ENCODE measurements at places on chromosomes 12 and 14.

DNA sequence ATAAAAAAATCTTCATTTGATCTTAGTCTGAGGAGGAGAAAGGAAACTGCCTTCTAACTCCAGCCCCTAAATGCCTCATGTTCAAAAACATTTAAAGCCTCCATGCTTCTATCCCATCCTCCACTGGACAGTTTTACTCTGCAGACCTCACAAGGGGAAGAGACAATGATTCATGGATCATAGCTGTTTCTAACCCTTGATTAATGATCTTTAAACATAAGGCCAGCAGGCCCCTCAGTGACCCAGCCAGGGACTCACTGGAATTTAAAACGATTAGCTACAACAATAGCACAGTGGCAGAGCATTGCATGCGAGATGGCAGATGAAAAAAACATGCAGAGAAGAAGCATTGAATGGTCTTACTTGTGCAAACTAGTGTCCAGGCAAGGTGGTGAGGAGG is 6.0 kb downstream of the DCTN2 start:
- no peak for DNase-seq

- DNase-seq = no peak
These were observed 2.0 kb upstream of the SOS2 start for GRCh38 chr14:50233166-50233950.

GRCh38 chr12:60052483-60052882 is 456.7 kb downstream of the SLC16A7 start:
- no peak for DNase-seq

DNA sequence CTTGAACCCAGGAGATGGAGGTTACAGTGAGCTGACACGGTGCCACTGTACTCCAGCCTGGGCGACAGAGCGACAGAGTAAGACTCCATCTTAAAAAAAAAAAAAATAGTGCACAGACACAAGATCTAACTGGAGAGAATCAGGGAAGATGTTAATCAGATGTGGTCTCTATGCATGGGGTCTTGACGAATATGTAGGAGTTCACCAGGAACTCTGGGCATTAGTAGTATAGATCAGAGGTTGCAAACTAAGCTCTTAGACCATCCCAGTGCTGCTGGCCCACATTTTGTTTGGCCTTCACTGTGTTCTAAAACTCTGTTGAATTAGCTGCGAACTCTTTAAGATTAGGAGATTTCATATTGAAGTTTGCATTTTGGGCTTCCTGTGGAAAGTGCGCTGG is 31.6 kb downstream of the SNRNP35 start:
- DNase-seq = no peak

GRCh38 chr12:126726481-126727217 is 1540.3 kb upstream of the TMEM132C start:
- no peak for DNase-seq

GRCh38 chr14:35878272-35879150 is 52.4 kb downstream of the BRMS1L start:
- DNase-seq = no peak

- DNase-seq = no peak
These were observed 9.4 kb downstream of the ZBTB39 start for GRCh38 chr12:56996793-56997545.

GRCh38 chr12:124964836-124965462 is 24.0 kb downstream of the DHX37 start:
- no peak for DNase-seq

GRCh38 chr12:43969882-43970281 is 134.0 kb downstream of the TMEM117 start:
- DNase-seq = no peak

DNA sequence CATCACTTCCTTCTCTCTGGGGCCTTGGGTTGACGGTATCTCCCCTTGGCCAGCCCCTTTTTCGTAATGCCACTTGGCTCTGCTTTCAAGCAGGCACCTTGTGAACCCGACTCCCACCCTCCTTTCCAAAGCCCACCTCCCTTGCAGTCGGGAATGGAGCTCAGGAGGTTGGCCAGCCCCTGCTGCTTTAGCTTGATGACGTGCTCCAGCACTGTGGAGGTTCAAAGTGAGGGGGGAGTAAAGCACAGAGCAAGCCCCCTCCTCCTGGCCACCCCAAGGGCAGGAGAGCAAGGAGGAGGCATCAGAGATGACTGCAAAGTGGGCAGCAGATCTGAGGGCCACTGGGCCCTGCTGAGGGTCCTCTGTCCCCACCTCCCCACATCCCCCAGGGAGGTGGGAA is 103.4 kb downstream of the ZFP36L1 start:
- DNase-seq = no peak

DNA sequence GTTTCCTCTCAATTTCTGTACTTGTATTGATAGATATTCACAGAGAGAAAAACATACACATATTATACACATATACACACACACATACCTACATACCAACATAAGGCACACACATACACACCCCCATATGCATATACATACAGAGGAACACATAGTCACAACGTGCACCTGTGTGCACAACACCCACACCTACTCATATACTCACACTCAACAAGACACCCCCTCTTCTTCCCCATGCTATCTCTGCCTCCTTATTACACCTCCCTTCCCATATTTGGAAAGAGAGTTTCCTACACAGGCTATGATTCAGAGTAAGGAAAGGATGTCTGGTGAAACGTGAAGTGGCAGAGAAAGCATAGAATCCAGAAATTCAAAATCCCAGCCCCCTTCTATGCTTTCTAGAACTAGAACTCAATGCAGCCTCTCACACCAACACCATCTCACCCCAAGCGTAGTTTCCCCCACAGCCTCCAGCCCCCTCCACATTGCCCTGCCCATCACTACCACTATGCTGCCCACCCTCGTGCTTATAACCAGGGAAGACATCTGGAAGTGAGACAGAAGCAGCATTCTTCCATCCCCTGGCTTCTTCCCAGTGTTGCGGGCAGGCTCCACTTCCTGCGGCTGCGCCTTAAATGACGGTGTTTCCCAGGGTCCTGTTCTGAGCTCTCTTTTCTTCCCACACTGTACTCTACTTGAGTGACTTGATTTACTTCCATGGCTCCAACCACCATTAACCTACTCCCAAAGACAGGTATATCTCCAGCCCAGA is 2.4 kb downstream of the RNASE8 start:
- no peak for DNase-seq

- no peak for DNase-seq
These were observed 20.0 kb downstream of the SLC15A4 start for GRCh38 chr12:128803788-128804187.

DNA sequence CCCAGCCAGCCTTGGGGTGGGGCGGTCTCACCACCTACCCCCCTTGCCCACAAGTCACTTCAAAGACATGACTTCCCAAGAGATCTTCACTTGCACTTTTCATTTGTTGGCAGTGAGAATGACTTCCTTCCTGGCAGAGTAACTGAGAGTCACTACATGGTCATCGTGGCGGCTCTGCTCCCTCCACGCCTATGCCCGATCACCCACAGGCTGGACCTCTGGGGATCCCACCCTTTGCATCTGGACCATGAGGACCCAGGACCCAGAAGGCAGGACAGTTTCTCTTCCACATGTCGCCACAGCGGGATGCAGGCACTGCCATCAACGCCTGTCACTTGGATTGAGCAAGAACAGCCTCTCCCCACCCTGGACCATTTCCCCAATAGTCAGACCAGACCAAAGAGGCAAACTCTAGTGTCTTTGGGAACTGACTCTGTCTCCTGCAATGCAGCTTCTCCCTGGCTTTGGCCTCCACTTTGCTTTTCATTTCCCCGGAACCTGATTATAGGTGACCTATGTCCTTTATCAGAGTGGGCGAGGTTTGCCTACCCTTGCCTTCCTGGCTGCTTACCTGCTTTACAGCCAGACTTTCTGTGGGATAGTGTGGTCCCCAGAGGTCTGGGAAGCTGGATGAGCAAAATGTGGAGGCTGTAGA is 3.6 kb downstream of the VDR start:
- DNase-seq = no peak

DNA sequence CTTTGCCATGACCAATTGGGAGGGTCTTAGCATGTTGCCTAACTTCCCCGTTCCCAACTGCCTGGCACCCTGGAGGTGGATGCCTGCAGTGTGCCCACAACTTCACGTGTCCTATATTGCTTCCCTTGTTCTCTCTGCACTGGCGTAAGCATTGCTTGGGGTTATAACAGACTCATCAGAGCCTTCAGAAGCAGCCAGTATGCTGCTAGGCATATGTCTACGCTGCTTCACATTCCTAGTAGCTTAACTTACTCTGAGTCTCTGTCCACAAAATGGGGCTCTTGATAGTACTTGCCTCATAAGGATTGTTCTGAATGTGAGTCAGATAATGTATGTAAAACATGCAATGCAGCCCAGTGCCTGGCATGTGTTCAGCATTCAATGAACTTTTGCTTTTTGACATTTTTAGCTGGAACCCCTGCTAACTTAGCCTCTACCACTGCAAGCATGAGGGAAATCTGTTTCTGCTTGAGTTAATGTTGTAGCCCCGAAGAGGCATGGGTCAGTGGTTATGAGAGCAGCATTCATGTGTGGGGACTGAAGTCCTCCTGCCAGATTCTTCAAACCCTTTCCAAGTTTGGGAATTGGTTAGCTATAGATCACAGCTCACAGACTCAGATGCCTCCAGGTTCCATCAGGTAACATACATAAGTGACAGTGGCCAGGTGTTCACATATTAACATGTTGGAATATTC is 2.8 kb downstream of the SLC5A8 start:
- no peak for DNase-seq
